ENCODE measurements at places on chromosomes 6 and 20.
A peak's percentile ranks its signal among the peaks of the same experiment; 100 is the strongest.

DNA sequence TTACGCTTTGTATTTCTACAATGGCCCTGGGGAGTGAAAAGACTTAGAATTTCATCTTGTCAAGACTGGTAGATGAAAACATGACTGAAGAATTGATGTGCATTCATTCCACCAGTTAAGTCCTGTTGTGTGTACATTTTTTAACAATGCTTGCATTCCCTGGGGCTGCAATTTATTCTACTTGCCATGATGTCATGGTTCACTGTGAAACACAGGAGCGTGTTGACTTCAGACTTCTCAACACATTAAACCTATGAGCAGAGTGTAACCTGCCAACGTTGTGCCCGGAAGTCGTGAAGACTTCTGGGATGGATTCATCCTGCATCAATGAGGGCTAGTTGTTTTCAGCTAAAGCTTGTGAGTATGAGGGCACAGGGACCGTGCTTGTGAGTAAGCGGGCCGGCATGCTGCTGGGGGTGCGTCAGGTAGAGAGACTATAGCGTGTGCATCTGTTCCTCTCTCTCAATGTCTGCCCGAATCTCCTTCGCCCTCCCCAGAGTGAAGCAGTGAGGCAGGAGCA lies 26.3 kb upstream of the RIMS4 start:
- no peak for DNase-seq

- no peak for DNase-seq
Observed at GRCh38 chr6:3403238-3404173, 53.3 kb downstream of the SLC22A23 start.

GRCh38 chr6:25242567-25242966 lies 36.6 kb upstream of the CARMIL1 start:
- no peak for DNase-seq

GRCh38 chr6:56525974-56526789 lies 116.5 kb downstream of the DST start:
- no peak for DNase-seq

DNA sequence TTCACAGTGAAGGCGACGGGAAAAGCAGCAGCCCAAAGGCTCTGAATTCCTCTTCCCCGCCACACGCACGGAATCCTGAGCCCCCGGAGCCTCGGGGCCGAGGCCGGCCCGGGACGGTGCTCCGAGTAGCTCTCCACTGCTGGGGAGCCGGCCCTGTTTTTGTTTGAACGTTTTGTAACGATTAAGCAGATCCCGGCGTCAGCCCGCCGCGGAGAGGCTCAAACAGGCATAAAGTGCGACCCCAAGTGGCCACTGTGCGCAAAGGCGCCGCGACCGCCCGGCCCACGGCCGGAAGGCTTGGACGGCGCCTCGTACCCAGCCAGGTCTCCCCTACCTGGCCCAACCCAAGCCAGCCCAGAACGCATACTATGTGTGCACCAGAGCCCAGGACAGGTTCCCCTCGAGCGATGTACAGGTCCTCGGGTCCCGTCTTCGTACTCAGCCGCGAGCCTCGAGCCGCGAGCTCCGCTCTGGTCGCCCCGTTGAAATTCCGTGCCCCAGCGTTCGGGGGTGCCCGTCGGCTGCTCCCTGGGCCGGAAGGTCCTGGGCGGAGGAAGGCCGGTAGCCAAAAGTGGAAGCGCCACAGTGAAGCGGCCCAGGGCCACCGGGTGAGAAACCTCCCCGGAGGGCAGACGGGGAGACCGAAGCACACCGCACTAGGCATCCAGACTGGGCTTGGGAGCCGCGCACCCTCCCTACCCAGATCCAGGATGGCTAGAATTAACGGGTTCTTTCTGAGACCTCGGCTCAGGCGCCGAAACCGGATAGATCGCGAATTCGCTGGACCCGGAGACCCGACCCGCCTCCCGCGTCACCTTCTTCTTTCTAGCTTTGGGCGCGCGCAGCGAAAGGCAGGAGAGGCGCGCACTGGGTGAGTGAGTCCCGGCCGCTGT lies 1.2 kb upstream of the MAFB start:
- DNase-seq = peak; percentile 90

GRCh38 chr6:147166360-147166944 lies 37.8 kb upstream of the STXBP5 start:
- peak; percentile 95 for DNase-seq

DNA sequence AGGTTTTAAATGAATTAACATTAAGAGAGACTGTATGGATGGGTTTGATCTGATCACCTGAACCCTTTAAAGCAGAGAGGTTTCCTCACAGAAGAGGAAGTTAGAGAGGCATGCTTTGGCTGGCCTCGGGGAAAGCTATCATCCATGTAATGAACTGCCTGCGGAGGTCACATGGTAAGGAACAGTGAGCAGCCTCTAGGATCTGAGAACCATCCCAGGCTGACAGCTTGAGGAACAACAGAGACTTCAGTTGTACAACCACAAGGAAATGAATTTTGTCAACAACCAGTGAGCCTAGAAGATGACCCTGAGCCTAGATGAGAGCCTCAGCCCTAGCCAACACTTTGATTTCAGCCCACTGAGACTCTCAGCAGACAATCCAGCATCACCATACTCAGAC lies 2.9 kb upstream of the COL21A1 start:
- DNase-seq = no peak
